ENCODE measurements at places on chromosomes 1 and 21.

- no peak for DNase-seq
Observed at GRCh38 chr1:178379807-178380206, 117.0 kb downstream of the CLEC20A start.

DNA sequence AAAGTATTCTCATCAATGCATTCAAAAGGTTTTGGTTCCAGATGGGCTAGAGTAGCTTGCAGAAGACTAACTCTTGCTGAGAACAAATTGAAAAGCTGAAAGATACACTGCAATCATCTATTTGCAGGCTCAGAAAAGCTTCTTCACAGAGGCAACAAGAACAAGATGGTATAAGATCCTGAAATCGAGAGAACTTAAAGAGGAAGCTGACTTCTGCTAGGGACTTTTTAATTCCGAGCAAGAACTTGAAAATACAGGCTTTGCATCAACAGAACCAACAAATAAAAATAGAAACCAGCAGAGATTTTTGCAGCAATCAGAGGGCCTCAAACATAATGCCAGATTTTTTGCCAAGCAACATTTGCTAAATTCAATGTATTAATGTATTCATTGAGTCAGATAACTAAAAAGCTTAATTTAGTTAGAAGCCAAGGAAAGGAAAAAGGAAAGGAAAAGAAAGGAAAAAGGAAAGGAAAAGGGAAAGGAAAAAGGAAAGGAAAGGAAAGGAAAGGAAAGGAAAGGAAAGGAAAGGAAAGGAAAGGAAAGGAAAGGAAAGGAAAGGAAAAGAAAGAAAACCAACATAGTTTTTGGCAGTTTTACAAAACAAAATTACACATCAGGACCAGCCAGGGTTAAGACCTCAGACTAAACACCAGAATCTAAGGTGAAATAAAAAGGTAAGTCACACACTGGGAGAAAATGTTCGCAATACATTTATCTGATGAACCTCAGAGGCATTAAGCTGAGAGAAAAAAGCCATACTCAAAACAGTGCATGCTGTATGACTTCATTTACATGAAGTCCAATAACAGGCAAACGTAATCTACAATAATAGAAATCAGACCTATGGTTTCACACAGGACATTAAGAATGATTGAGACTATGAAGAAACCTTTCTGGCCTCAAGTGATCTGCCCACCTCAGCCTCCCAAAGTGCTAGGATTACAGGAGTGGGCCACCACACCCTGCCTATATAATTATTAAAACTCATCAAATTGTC, 42.6 kb downstream of the FAF1 start:
- DNase-seq, result peak; percentile 33

DNA sequence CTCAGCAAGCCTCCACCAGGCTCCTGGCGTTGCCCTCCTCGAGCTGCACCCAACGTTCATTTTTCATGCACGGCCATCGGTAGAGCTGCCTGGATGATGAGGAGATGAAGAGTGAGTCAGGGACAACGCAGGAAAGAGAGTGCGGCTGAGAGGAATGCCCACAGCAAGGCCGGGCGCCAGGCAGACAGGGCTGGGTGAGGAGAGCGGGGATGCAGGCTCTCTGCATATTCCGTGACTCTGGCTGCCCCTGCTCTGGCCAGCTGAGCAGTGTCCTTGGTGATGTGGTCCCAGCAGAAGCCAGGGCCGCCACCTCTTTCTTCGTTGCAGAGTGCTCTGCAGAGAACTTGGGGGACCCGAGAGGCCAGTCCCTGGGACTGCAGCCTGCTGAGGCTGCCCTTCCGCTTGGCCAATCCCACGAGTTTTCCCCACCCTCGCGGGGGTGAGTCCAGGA, 10.8 kb downstream of the UMODL1 start:
- DNase-seq, result no peak

DNA sequence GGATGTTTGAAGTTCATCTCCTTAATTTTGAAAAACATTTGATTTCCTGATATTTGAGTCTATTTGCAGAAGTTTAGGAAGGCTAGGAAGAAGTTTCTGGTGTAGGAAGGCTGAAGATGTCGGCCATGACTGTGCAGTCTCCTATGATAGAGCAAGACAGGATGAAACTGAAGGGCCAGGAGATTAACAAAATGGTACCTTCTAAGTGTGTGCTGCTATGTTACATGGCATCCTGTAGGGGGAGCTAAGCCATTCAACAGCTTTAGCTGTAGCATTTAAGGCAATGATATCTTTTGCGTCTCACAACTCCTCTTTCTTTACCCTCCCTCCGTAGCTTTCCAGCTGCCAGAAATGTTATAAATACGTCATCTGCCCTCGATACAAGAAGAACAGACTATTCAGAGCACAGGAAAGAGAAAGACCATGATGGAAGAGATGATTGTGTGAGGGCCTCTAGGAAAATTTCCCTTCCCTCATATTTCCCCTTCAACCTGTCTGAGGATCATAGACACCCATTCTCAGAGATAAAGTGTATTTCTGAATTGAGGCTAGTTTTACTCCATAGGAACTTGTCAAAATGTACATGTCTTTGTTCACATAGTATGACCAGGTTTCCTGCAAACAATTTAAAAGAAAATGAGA, 61.1 kb downstream of the XCL1 start:
- peak; percentile 14 for DNase-seq

DNA sequence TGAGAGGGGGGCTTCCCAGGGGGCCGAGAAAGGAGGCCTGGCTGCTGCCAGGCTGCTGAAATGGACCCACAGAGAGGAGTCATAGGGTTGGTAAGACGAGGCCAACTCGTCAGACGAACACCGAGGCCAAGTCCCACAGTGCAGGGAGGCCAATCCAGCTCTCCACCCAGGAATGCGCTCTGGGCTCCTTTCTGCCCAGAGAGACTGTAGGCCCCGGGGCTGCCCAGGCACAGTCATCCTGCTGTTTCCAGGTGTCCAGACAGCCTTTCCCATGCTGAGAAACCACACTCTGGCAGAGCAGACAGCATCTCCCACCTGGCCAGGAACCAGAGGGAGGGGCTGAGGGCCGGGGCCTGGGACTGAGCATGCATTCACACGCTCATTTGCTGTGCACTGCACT, 26.7 kb upstream of the RSPO1 start:
- no peak for DNase-seq
